B cell (primary cell): ENCODE measurements at places on chromosomes 5 and 9. TPM values are rescaled to one million over a fixed set of nuclear protein-coding genes. Genes with fewer than 3 reads are reported as not detected.

The OLFML2A gene
- total RNA-seq, result 0.73 and 0.76 TPM in 2 replicates

The SLC36A2 gene
- total RNA-seq, result not detected in 2 replicates

GRCh38 chr5:178797101-178797521 is 62.6 kb upstream of the ZNF354B start:
- H3K27ac ChIP-seq, result no peak overlapping the region
- no peaks in the 10 kb centered on the region for H3K4me1 ChIP-seq
- no peak for DNase-seq
- H3K27me3 ChIP-seq, result no peaks in the 10 kb centered on the region
- no peaks in the 10 kb centered on the region for H3K36me3 ChIP-seq

GRCh38 chr5:60285910-60286309 is 392.4 kb upstream of the PDE4D start:
- no peaks in the 10 kb centered on the region for H3K36me3 ChIP-seq
- no peak overlapping the region for H3K4me3 ChIP-seq
- H3K27ac ChIP-seq, result no peak overlapping the region
- H3K4me1 ChIP-seq, result no peaks in the 10 kb centered on the region
- DNase-seq, result no peak

The CAVIN4 gene
- 0.17 and 0.19 TPM in 2 replicates for total RNA-seq

- peak; percentile 67 for DNase-seq
- H3K4me1 ChIP-seq, result no peaks in the 10 kb centered on the region
- no peak overlapping the region for H3K4me3 ChIP-seq
Measured at GRCh38 chr5:14946815-14947620, 75.4 kb upstream of the ANKH start.

The CORO2A gene
- total RNA-seq, result 2.0 TPM in 2 replicates

DNA sequence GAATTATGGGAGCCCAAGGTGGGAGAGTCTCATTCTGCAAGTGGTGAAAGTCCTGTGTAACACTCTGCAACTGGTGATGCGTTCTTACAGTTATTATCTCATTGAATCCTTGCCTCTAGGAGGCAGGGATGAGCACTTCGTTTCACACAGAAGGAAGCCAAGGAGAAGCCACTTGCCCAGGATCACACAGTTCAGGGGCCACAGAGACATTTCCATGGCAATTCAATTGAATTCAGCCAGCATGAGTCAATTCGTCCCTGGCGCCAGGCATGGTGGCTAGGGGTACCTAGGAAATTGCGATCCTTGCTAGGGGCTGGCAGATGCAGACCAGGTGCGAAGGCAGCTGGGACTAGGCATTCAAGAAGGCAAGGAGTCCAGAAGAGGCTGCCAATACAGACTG is 26.2 kb downstream of the LHX2 start:
- peaks cover 29% of the 10 kb centered on the region for H3K27me3 ChIP-seq
- DNase-seq, result no peak
- H3K36me3 ChIP-seq, result no peaks in the 10 kb centered on the region
- H3K27ac ChIP-seq, result no peak overlapping the region
- no peak overlapping the region for H3K4me3 ChIP-seq

DNA sequence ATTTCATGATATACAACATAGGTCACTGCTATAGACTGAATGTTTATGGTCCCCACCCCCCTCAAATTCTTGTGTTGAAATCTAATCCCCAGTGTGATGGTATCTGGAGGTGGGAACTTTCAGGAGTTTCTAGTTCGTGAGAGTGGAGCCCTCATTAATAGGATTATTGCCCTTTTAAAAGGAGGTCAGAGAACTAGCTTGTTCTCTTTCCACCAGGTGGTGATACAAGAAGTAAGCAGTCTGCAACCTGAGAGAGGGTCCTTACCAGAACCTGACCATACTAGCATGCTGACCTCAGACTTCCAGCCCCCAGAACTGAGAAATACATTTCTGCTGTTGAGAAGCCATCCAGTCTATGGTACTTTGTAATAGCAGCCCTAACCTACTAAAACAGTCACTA is 33.3 kb downstream of the TMEM161B start:
- no peaks in the 10 kb centered on the region for H3K4me1 ChIP-seq
- H3K27ac ChIP-seq, result no peak overlapping the region
- DNase-seq, result no peak
- H3K36me3 ChIP-seq, result peaks cover 5% of the 10 kb centered on the region

DNA sequence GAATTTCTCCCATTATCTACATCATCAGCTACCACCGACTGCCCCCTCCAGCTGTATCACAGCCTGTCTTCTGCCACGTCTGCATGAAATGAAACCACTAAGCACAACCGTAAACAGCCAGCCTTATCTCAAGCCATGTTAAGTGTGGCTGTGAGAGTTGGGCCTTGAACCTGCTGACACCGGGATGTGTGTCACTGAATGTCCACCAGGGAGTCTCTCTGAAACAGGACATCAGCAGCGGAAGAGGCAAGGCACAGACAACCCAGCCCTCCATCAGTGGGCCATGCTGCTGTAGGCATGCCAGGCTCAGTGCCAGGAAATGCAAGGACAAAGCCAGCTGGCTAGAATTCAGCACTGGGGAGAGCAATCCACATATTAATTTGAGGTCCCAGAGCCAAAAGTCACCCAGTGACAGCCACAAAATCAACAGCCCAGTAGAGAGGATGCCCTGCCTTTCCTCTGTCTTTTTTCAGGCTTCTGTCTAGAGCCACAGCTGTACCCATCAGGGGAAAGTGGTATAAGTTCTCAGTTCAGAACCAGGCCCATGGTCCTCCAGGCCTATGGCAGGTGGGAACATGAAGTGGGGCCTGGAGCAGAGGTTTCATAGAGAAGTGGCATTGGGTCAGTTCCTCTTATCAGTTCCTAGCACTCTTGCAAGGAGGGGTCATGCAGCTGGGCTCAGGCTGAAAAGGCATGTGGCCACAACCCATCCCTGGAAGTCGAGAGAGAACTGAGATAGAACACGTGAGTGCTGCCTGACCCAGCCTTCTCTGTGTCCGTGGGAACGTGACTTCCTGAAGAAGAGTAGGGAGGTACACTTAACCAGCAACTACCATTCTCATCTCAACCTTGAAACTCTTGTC is 199.4 kb downstream of the ESM1 start:
- peak; percentile 76 for DNase-seq
- peaks cover 21% of the 10 kb centered on the region for H3K4me1 ChIP-seq
- H3K27ac ChIP-seq, result peak overlapping the region; percentile 62
- no peaks in the 10 kb centered on the region for H3K27me3 ChIP-seq
- no peaks in the 10 kb centered on the region for H3K36me3 ChIP-seq

DNA sequence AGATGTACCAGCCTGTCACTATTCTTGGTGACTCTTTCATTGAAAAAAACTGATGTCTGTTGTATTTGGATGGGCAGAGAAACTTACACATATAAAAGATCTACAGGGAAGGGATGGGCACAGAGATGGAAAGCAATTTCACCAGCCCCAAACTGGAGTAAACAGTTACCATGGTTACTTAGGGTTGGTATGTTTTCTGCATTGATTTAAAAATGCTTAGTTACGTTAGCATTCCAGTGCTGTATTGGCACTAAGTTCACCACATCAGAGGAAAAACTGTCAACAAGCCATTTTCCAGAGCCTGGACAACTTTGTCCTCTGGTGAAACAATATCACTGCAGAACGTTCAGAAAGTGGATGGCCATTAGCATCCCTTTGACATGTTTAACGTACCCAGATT is 28.0 kb downstream of the MARCHF3 start:
- no peak overlapping the region for H3K27ac ChIP-seq
- no peak for DNase-seq
- H3K4me1 ChIP-seq, result peaks cover 34% of the 10 kb centered on the region
- no peak overlapping the region for H3K4me3 ChIP-seq
- H3K27me3 ChIP-seq, result no peaks in the 10 kb centered on the region

The ASPN gene
- total RNA-seq, result not detected in 2 replicates

DNA sequence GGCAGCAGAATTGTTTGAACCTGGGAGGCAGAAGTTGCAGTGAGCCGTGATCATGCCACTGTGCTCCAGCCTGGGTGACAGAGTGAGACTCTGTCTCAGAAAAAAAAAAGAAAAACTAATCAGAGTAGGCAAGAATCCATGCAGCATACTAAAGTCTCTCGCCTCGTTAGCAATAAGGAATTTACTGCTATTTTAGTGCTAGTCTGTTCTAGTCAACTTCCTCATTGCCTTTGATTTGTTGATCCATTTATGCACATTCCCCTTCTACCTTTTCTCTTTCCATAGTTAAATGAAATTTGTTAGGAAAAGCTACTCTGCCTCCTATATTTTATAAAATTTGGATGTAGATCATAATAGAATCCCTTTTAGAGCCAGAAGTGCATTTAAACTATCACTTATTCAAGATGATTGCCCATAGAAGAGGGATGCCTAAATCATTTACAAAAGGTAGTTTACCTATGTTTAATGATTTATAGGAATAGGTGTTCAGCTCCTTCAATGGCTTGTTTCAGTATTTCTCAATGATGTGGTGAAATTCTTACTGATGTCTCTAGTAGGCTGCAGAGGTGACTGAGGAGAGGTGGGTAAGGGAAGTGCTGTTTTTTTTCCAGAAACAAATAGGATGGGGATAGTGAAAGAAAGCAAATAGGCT is 1.9 kb downstream of the LRRC19 start:
- no peaks in the 10 kb centered on the region for H3K27me3 ChIP-seq
- H3K4me1 ChIP-seq, result no peaks in the 10 kb centered on the region
- no peak overlapping the region for H3K4me3 ChIP-seq
- no peaks in the 10 kb centered on the region for H3K36me3 ChIP-seq
- no peak overlapping the region for H3K27ac ChIP-seq
- DNase-seq, result no peak

DNA sequence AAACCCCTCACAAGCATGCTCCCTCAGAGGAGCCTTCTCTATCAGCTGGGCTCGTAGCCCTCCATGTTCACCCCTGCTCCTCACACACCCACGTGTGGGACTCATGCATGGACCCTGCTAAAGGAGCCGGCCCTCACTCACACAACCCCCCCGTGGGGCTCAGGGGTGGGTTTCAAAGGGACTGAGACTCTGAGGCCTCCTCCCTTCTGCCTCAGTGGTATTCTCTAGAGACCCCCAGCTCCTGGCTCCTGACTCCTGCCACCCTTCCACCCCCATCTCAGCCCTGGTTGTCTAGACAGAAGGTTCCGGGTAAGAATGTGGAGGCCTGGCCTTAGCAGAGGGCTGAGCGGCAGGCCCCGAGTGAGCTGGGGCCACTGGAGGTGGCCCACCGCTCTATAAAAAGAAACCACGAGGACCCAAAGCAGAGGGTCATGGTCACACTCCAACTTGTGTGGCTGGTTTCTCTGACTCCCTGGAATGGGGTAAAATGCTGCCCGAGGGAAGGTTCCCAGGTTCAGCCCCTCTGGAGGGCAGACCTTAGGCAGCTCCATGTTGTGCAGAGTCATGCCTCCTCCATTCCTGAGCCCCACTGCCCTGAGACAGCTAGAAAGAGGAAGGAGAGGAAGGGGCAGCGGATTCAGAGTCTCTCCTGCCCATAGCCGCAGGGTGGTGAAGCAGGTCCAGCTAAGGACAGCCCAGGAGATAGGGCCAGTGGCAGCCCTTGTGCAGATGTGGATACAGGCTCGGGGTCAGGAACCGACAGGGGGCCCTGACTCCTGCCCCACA is 10.8 kb downstream of the SEPTIN8 start:
- no peaks in the 10 kb centered on the region for H3K27me3 ChIP-seq
- no peak overlapping the region for H3K4me3 ChIP-seq
- no peaks in the 10 kb centered on the region for H3K4me1 ChIP-seq
- H3K27ac ChIP-seq, result no peak overlapping the region
- no peaks in the 10 kb centered on the region for H3K36me3 ChIP-seq

DNA sequence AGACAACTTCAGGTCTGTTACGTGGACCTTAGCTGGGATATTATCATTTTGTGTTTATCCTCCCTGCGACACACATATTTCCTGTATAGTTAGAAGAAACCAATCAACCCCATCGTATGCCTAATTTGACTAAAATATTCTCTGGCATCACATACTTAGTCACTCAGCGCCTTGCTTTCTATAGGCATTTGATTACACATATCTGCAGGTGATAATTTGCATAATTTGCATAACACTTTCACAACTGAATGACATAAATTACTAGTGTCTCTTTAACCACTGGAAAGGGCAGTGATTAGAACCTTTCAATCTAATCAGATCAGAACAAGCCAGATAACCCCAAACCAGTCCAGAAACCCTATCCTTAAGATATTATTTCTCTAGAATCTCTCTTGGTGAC is 390.2 kb downstream of the TLR4 start:
- H3K36me3 ChIP-seq, result no peaks in the 10 kb centered on the region
- H3K4me1 ChIP-seq, result no peaks in the 10 kb centered on the region
- no peak for DNase-seq
- no peak overlapping the region for H3K4me3 ChIP-seq
- H3K27me3 ChIP-seq, result no peaks in the 10 kb centered on the region

The MRPS2 gene
- total RNA-seq, result 26.7 and 28.2 TPM in 2 replicates

DNA sequence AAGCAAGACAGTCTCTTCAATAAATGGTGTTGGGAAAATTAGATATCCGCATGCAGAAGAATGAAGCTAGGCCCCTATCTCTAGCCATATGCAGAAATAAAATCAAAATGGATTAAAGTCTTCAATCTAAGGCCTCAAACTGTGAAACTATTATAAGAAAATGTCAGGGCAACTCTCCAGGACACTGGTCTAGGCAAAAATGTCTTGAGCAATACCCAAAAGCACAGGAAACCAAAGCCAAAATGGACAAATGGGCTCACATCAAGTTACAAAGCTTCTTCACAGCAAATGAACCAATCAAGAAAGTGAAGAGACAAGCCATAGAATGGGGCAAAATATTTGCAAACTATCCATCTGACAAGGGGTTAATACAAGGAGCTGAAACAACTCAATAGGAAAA is 338.8 kb downstream of the NNT start:
- no peaks in the 10 kb centered on the region for H3K4me1 ChIP-seq
- H3K27me3 ChIP-seq, result no peaks in the 10 kb centered on the region
- H3K4me3 ChIP-seq, result no peak overlapping the region
- no peak overlapping the region for H3K27ac ChIP-seq
- H3K36me3 ChIP-seq, result no peaks in the 10 kb centered on the region

The SLC6A7 gene
- not detected in 2 replicates for total RNA-seq

The IL3 gene
- total RNA-seq, result not detected in 2 replicates

The CNTNAP3 gene
- 0.58 and 0.94 TPM in 2 replicates for total RNA-seq

The SOHLH1 gene
- total RNA-seq, result not detected in 2 replicates

The AKNA gene
- total RNA-seq, result 407 and 434 TPM in 2 replicates

The OR1J2 gene
- not detected in 2 replicates for total RNA-seq

GRCh38 chr9:104907278-104907951 is 20.5 kb downstream of the ABCA1 start:
- peaks cover 29% of the 10 kb centered on the region for H3K4me1 ChIP-seq
- H3K4me3 ChIP-seq, result no peak overlapping the region
- H3K36me3 ChIP-seq, result peaks cover 10% of the 10 kb centered on the region
- DNase-seq, result no peak
- H3K27me3 ChIP-seq, result no peaks in the 10 kb centered on the region

GRCh38 chr9:82299870-82300269 is 311.3 kb downstream of the SPATA31D1 start:
- no peak overlapping the region for H3K27ac ChIP-seq
- H3K4me1 ChIP-seq, result no peaks in the 10 kb centered on the region
- no peak for DNase-seq
- H3K36me3 ChIP-seq, result no peaks in the 10 kb centered on the region
- no peaks in the 10 kb centered on the region for H3K27me3 ChIP-seq
- H3K4me3 ChIP-seq, result no peak overlapping the region

The LVRN gene
- not detected in 2 replicates for total RNA-seq
